ENCODE measurements at places on chromosomes 5 and 9.

DNA sequence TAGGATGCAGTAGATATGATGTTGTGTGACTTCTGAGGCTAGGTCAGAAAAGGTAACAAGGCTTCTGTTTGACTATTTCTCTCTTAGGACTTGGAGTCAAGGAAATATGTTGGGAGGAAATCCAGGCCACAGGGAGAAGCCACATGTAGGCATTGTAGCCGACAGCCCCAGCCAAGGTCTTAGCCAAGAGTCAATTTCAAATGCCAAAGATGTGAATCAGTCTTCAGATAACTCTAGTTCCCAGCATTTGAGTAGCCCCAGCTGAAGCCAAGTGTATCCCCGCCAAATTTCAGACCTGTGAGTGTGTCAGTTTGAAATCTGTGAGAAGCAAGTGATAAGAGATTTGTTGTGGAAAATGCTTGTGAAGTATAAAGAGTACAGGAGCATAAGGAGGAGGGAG is 38.1 kb upstream of the ISL1 start:
- DNase-seq, result peak; percentile 10

DNA sequence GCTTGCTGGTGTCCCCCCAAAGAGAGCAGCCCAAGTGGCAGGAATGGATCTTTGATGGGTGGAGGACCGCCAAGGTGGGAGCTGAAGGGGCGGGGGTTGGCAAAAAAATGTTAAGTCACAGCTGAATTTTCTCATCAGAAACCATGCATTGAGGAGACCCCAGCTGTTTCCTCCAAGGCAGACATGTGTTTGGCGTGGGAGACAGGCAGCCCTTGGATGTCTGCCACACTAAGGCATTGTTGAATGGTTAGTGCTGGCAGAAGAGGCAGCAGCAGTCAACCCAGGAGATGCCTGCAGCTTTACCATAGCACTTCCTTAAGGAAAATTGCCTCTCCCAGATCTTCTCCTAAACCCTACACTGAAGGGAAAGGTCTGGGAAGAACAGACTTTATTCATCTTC is 394.9 kb upstream of the CD180 start:
- DNase-seq, result no peak

DNA sequence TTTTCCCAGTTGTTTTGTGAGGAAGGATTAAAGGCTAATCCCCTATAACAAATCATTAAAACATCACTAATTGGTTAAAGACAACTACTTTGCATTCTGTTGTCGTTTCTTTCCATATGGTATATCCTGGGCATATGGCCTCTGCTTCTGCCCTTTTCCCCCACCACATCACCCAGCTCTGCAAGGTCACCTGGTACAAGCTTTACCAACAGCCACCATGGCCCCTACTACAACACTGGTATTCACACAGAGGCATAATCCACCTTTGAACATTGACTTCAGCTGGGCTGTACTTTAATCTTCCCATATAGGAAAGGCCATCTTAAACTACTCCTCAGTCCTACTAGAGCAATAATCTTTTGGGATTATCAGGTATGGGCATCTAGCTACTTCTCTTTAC is 866.1 kb downstream of the TLE4 start:
- no peak for DNase-seq

DNA sequence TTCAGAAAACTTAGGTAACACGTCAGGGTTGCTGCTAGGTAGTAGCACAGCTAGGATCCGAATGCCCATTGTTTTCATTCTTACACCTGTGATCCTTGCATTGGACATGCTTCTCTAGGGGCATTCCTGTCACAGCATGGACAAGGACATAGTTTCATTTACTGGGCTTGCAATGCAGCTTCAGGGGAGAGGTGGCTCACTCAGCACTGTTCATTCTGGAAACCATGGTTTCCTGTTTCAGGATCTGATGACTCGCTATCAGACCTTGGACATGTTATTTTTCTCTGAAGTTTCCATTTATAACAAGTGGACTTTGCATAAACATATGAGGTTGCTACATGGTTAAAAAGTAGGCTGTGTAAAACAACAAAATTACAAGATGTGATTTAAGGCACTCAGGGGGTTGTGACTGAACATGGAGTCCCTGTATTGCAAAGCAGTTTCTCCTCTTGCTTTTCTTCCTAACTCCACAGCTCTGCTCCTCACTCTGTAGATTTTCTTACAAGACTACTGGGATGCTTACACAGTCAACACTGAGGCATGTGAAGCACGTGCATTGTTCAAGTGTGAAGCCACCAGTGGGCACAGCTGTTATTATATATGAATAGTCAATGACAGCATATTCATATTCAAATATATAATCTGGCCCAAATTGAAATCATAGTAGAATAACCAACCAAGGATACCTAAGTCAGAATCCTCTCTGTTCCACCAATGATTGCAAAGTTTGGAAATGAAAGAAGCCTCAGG is 66.1 kb upstream of the STK32A start:
- peak; percentile 8 for DNase-seq

GRCh38 chr5:172740428-172741205 is 30.4 kb downstream of the DUSP1 start:
- DNase-seq, result peak; percentile 89

DNA sequence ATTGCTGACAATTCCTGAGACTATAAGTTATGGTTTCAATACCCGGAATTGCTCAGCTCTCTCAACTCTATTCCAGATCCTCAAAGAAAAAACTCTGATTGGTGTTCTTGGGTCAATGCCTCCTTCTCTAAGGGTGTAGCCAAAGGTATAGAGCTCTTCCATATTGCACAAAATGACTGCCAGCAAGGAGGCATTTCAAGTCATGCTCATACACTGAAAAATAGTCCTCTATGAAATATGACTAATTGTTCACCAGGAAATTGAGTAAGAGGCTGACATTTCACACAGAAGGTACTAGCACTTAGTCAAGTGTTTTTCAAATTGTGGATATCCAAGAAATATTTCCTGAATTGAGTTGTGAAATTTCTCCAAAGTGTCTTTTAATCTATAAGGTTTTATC is 111.1 kb upstream of the KLF9 start:
- DNase-seq, result peak; percentile 53

DNA sequence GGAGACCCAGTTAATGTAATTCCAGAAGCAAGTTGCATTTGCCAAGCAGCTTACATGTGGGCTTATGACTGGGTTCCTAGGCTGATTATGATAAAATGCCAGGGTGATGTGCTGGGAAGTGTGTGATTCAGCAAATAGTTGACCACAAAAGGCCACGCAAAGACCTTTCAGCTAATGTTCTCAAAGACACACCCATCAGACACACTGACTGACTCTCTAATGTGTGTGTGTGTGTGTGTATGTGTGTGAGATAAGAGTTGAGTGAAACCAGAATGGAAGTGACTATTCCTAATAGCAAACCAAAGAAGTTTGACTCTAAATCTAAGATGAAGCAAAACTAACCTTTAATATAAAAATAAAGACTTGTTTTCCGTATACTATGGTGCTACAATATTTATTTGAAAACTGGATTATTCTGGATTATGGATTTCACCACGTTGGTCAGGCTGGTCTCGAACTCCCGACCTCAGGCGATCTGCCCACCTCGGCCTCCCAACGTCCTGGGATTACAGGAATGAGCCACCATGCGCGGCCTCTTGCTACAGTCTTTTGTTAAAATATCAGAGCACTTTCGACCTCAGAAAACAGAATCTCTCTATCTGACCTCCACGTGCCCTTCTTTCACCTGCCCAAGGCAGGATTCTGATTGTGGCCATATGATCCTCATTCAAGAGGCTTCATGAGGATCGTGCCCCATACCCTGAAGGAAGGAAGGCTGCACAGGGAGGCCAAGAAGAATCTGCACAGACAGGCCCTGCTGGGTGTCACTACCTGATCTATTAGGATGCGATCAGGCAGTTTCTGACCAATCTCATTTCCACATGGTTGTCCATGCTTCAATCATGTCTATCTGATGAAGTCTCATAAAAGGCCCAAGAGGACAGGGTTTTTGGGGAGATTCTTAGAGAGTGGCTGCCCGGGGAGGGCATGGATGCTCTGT is 75.6 kb downstream of the USP20 start:
- peak; percentile 99 for DNase-seq

- DNase-seq, result no peak
Observed at GRCh38 chr5:88515881-88516819, 247.5 kb upstream of the TMEM161B start.

DNA sequence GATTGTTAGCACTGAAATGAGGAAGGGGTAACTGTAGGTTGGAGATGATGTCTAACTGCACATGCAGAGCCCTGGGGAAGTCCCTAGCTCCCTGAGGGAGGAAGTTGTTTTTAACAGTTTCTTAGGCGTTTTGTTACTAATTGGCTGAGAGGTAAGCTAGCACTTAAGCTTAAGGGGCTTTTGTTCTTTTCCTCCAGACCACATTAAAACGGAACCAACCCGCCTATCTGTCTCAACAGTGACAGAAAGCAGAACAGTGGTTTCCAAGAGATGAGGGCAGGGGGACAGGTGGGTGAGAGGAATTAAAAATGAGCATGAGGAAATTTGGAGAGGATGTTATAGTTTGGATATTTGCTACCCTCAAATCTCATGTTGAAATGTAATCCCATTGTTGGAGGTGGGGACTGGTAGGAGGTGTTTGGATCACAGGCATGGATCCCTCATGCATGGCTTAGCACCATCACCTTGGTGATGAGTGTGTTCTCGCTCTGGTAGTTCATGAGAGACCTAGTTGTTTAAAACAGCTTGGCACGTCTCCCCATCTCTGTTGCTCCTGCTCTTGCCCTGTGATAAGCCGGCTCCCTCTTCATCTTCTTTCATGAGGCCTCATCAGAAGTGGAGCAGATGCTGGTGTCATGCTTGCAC is 38.9 kb downstream of the LYRM7 start:
- DNase-seq, result no peak

- DNase-seq, result peak; percentile 61
Observed at GRCh38 chr5:141343242-141343952, at the start of gene PCDHGA3. PCDHGA3 (plus strand) TSS chr5:141343829; CDS start chr5:141344034, 205 bp downstream.

DNA sequence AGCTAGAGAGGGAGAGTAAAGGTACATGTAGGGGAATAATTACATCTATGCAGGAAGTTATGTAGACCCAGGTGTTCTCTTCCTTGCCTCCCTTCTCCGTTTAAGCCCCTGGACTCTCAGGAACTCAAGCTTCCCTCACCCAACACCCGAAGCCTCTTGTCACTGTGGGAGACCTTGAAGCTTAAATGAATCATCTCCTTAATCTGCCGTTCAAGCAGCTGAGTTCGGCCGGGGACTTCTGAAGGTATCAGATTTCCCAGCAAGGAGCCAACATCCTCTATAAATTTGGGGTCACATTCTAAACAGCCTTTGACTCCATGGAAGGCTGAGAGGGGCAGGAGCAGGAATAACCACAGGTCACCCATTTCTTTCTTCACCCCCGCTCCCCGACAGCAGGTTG is 412 bp downstream of the IZUMO3 start:
- DNase-seq, result no peak

DNA sequence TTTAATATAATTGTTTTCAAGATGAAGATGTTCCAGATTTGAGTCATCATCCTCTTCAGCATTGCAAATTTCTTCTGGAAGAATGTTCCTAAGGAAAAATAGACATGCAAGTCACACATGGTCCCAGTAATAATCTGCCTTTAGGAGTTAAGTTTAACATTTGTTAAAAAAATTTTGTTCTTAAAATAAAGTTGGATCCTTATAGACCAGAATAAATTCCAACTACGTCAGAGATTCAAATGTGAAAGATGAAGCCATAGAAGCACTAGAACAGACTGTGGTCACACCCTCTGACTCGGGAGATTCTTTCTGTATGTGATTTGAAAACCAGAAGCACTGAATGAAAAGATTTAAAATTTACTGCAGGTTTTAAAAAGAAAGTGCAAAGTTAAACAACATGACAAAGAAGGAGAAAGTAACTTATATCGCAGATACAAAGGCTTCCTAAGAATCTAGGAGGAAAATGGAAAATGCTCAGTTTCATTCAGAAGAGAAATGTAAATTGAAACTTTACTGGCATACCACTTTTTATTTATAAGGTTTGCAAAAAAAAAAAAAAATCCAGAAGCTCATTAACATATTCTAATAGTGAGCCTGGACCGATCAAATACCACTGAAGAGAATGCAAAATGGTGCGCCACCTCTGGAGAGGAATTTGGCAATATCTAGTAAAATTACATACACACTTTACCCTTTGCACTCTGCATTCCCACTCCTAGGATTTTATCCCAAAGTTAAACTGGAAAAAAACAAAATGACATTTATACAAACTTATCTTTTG is 14.3 kb upstream of the ASPN start:
- DNase-seq, result no peak

DNA sequence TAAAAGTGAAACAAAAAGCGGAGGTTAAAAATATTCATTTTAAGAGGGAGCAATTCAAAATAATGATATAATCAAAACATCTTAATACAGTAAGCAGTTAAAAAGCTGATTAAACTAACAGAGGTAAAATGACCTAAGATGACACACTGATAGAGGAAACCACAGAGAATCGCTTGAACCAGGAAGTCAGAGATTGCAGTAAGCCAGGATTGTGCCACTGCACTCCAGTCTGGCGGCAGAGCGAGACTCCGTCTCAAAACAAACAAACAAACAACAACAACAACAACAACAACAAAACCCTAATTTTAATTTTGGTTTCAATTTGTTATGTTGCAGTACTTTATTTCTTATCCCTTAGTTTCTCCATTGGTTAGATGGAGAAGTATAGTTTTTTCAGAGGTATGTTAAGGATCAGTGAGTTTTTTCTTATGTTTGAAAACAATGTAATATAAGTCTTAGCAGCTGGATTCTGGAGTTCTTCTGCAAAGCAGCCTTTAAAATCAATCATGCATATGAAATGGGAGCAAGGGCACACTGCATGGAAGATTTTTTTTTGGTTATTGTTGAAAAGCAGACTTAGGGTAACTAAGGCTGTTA is 58.5 kb downstream of the MLANA start:
- DNase-seq, result peak; percentile 57

DNA sequence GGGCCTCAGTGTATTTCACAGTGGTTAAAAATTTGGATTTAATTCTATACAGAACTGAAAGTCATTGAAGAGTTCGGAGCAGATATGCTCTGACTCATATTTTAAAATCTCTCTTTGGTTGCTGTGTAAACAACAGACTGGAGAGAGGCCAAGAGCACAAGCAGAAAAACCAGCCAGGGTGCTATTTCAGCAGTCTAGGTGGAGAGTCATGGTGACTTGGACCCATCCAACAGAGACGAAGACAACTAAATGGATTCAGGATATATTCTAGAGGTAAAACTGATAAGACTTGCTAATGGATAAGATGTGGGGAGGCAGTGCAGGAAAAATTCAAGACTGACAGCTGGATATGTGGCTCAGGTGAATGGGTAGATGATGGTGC is 168.9 kb downstream of the MAPKAP1 start:
- peak; percentile 93 for DNase-seq

- no peak for DNase-seq
Observed at GRCh38 chr9:114143234-114143633, 12.1 kb upstream of the COL27A1 start.

DNA sequence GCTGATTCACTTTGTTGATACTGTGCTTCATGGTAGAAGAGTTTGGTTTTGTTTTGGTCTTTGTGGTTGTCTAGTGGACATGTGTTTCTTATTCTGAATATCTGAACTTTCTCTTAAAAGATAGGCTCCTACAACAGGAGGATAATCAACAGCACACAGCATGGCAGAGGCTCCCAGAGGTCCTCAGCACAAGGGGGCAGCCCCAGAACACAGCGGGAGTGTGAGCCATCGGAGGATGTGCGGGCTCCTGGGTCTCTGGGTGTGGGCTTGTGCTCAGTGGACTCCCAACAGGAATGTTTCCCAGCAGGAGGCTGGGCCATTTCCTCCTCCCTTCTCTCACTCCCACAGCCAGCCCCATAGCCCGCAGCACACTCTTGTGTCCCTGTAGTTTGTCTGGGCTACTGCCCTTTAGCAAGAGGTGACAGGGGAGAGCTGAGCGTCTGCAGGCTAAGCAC is 164.3 kb upstream of the OTULINL start:
- no peak for DNase-seq

All from ELR (cell line).